ENCODE measurements at places on chromosomes 2 and 18.

GRCh38 chr2:130756053-130756873 lies 923 bp downstream of the AMER3 start:
- DNase-seq, result peak; percentile 26

DNA sequence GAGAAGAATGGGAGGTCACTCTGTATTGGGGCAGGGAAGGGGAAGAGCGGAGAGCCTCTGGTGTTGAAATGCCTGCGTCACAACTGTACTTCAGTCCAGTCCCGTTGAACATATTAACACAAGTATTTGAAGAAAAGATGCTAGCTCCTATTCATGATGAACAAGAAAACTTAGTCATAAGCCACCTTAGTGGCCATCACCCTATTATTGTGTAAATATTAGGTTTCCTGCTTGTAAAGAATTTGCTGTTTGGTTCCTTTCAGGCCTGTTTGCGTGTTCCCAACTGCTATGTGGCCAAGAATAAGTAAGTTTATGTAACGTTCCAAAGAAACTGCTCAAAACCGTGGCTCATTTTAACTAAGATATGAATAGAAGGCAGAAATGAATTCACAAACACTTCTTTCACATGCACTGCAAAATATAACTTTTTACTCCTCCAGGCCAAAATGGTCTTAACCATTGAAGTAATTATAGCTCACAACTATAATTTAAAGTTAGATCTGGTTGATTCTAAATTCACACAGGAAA lies 204.3 kb downstream of the ZNF385B start:
- no peak for DNase-seq

- DNase-seq, result no peak
Measured at GRCh38 chr2:119015845-119016244, 73.9 kb downstream of the MARCO start.

DNA sequence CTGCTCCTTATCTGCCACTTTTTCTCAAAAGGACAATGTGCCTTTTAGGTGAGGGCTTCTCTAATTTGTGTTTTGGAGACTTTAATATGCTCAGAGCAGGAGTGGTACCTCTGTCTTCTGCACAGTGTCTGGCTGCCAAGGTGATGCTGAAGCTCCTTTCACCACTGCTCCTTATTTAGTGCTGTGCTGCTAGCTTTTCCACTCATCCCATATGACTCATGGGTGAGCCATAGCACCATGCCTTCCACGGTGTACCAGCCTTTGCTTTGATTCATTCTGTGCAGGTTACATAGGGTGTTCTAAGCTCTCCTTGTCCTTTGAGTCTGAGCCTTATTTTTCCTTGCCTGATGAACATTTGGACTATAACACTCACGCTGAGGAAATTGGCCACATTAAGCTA lies 202.4 kb downstream of the ARL6IP6 start:
- no peak for DNase-seq

- DNase-seq, result no peak
Measured at GRCh38 chr2:229401171-229401865, 130.2 kb upstream of the PID1 start.

DNA sequence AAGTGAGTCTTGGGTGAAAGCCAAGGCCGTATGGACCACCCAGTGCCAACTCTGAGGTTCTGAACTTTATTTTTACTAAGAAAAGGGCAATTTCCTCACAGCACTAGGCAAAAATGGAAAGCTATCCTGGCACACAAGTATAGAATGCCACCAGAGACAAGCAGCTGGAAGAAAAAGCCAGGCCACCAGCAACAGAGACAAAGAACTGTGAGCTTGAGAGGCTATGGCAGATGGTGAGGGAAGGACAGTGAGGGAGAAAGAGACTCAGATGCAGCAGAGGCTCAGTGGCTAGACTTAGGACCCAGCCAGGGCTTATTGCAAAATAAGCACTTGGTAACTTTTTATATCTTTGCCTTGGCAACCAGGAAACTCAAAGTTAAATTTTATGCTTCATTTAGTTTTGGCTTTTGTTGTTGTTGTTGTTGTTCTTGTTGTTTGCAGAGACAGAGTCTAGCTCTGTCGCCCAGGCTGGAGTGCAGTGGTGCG lies 78.0 kb upstream of the BZW1 start:
- DNase-seq, result no peak

- DNase-seq, result no peak
Measured at GRCh38 chr18:43079422-43079821, 36.1 kb downstream of the RIT2 start.

DNA sequence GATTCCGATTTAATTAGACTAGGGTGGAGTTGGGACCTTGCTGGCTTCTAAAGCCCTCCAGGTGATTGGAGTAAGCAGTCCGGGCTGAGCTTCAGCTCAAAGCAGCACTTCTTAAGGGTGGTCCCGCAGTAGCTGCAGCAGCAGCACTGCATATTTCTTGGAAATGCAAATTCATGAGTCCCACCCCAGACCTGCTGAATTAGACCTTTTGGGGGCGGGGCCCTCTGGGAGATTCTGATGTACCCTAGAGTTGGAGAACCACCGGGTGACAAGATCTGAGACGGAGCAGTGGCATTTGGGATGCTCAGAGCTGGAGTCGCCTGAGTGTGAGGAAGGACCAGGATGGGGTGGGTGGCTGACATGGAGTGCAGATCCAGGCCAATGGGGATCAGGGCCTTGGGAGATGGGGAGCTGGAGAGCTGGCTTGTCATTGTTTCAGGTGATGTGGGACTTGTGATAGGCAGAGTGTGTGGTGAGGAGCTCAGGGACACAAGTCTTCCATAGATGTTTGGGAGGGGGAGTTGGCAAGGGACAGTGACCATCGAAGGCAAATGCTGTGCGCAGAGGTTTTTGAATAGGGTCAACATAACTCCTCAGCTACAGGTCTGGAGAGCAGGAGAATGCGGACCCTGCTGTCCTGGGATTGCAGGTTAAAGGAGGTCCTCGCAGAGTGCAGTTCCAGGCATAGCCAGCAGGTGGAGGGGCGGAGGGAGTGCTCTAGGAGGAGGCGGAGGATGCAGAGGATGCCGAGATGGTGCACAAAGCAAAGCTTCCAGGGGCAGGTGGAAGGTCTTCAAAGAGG lies 130.9 kb upstream of the RAB12 start:
- DNase-seq, result peak; percentile 44

DNA sequence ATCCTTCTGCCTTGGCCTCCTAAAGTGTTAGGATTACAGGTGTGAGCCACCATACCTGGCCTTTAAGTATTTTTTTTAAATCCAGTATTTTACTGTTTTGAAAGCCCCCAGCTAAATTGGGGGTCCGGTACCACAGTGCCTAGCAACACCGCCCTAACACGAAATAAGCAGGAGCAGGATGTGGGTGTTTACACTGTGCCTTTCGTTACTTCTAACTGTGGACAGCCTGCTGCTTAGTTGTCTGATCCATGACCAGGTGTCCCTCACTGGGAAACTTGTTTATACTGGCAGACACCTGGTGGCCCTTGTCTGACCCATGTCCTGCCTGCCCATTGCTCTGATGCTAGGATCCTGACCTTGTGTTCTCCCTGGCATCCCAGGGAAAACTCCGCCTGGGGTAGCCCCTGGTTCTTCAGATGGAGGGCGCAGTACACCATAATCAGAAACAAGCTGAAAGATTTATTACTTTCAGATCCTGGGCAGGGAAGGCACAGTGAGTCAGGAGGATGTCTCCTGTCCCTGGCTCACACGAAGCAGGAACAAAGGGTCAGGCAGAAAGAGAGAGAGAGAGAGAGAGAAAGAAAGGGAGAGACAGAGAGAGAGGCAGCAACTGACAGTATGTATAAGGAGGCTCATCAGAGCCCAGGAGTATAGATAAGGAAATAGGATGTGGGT lies 55.7 kb downstream of the NCAPH start:
- DNase-seq, result no peak

GRCh38 chr2:171726847-171727450 lies 39.7 kb downstream of the DYNC1I2 start:
- DNase-seq, result no peak

- no peak for DNase-seq
Measured at GRCh38 chr2:68057658-68058396, 5.0 kb downstream of the C1D start.

DNA sequence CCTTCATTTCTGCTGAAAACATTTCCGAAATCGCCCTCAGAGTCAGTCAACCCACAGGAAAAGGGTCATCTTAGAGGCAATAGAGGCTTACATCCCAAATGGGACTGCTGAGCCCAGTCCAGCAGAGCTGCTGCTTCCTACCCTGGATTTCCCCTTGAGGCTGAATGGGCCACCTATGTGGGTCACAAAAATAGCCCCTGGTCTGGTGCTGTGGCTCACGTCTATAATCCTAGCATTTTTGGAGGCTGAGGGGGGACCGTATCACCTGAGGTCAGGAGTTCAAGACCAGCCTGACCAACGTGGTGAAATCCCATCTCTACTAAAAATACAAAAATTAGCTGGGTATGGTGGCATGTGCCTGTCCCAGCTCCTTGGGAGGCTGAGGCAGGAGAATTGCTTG lies 49.3 kb downstream of the ADNP2 start:
- DNase-seq, result no peak

DNA sequence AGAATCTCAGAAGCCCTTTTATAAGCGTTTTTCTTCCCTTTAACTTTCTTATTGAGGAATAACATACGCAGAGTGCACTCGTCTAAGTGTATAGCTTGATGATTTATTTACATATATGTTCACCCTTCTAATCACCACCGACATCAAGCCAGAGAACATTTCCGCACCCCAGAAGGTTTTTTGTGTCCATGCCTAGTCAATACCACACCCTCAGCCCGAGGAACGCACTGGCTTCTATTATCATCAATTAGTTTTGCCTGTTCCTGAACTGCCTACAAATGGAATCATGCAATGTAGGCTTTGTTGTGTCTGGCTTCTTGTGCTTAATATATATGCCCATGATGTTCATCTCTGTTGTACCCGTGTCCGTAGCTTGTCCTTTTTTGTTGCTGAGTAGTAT lies 27.7 kb downstream of the SDC1 start:
- DNase-seq, result no peak

DNA sequence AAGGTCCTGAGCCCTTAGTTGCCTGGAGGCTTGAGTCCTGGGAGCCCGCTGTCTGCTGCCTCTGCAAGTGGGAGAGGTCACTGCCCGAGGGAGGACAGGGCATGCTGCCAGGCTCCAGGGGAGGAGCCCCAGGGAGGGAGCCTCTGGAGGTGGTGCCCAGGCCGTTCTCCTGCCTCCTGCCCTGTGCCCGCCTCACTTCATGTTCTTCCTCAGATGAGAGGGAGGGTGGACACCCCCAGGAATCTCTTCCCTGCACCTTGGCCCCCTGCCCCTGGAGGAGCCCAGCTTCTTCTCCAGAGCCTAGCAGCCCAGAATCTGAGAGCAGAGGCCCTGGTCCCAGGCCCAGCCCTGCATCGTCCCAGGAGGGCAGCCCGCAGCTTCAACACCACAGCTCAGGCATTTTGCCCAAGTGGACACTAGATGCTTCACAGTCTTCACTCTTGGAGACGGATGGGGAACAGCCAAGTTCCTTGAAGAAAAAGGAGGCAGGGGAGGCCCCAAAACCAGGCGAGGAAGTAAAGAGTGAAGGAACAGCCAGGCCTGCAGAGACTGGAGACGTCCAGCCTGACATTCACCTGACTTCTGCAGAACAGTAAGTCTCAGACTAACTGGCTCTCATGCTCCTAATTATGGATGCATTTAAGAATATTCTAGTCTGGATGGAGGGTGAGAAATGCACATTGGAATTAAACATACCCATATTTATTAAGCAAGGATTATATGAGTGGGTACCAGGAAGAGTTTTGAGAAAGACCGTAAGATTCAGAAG lies 12.1 kb downstream of the PSD4 start:
- DNase-seq, result peak; percentile 97

DNA sequence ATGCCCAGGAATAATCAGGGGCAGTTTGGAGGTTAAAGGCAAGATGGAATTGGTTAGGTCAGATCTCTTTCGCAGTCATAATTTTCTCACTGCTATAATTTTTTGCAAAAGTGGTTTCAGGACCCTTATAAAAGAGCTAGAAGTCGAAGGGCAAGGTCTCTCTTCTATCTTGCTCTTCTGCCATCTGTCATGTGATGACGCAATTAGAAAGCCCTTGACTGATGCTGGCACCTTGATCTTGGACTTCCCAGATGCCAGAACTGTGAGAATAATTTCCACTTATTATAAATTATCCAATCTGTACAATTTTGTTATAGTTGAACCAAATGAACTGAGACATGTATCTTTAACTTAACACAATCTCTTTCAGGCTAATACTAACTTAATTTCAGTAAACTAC lies 6.3 kb upstream of the RALBP1 start:
- no peak for DNase-seq

DNA sequence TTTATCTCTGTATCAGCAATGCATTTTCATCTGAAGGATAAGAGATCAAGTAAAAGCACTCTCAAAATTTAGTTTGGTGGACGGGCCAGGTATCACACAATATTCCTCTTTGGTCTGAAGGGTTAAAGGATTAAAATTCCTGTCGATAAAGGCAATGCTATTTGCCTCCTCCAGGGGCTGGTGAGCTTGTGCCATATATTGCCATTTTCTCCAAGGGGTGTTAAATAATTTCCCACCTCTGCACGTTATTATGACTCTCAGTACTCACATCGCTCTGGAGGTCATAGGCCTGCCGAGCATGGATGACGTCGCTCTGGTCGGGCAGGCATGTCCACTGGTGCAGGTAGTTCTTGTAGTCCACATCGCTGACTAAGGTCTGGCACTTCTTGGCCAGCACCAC lies 94.2 kb downstream of the NEB start:
- no peak for DNase-seq

DNA sequence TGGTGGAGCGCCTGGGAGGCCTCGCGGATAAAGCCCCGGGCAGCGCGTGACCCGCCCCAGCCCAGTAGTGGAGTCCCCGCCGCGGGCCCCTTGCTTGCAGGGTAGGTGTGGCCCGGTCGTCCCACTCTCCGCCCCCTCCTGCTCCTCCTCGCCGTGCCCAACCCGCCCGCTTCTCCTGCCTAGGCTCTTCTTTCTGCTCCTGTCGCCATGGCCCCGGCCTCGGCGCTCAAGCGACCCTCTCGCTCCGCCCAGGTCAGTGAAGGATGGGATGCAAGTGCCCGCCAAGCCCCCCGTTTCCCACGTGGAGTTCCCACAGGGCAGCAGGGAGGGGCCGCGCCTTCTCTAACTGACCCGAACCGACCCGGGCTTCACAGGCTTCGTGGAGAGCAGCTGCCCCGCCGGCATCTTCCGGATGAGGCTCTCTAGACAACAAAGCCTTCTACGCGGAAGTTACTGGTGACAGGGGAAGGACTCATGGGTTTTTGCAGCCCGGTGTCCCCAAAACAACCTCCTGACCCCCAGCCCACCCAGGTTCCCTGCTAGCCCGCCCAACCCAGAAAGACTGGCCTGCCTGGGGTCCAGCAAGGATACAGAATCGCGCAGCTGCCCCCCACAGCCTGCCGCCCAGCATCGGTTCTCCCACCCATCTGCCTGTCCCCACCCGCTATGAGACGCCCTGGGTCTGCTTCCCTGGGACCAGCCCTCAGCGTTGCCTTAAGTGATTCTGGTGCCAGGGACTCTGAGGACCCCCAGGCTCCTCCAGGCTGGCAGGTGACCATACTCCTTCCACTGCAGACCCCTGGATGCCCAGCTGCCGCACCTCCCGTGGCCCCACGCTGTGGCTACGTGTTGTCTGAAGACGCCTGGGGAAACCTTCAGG lies 32.8 kb downstream of the TTC32 start:
- peak; percentile 49 for DNase-seq

Measured in thyroid gland (tissue), 4 donors.